ENCODE measurements at places on chromosomes 13 and 19.

GRCh38 chr13:44523146-44524015, 52.7 kb downstream of the TSC22D1 start:
- DNase-seq: no peak

- no peak for DNase-seq
These were observed 10.8 kb downstream of the GPR183 start for GRCh38 chr13:99296398-99296797.

GRCh38 chr19:13195678-13196077, 45.5 kb downstream of the IER2 start:
- DNase-seq: no peak

- DNase-seq: no peak
These were observed 23.3 kb downstream of the SERP2 start for GRCh38 chr13:44396701-44397580.

DNA sequence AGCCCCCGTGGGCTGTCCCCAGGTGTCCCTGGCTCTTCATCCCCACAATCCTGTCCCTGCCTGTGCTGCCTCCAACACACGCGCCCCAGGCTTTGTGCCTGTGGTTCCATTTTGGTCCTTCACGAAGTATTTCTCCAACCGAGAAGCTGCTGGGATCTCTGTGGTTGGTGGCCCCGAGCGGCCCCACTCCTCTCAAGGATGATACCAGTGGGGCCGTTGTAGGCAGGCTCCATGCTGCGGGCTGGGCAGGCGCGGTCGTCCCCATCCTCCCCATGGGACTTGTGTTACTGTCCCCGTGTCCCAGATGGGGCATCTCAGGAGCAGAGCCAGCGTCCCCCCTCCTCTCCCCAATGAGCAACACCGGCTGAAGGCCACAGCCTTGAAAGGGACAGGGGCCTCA, 3.7 kb upstream of the ZNF554 start:
- DNase-seq: no peak

- no peak for DNase-seq
These were observed 3.7 kb downstream of the FAM174C start for GRCh38 chr19:1278713-1279660.

DNA sequence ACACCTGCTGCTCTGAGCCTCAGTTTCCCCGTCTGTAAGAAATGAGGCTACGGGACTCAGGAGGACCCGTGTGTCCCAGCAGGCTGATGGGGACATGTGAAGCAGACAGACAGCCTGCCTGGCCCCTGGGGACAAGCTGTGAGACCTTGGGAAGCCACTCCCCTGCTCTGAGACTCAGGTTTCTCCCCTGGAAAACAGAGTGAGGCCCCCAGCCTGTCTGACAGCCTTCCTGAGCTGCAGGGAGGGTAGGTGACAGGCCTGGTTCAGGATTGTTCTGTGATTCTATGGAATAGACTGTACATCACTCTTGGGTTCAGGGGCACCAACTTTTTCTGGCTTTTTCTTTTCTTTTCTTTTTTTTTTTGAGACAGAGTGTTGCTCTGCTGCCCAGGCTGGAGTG, 2.9 kb upstream of the NTF4 start:
- DNase-seq: no peak

- no peak for DNase-seq
These were observed 268.8 kb downstream of the DLEU7 start for GRCh38 chr13:50574731-50575130.

DNA sequence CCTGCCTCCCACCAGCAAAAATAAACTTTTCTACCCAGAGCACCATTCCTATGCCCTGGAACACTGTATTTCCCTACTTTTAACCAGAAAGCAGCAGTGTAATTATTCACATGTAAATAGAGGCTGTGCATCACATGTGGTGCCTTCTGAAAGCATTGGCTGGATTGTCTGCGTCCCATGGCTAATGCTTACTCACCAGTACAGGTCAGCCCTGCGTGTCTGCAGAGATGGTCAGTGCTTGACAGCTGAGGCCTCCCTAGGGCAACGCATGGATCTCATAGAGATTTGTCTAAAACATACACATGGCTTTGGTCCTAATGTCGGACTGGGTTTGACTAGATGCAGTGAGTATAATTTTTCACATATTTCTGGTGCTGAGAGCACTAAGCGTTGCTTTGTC, 64.2 kb downstream of the DPY19L3 start:
- DNase-seq: no peak

GRCh38 chr19:53772943-53773342, 51.2 kb downstream of the NLRP12 start:
- peak; percentile 33 for DNase-seq

DNA sequence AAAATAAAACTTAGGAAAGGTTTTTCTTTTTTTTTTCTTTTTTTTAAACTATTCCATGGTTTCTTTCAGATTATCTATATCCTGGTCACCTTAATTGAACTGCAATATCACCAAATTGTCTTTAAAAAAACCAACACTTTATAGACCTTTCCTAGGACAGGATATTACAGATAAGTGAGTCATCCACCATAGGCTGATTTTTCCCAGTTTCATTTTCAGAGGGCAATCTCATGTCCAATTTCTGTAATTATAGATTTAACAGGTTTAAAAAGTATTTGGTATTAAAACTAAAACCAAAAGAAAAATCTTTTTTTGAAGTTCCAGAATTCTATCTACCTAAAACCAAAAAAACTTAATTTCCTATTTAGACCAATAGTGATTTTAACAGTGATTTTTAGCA, 13.2 kb downstream of the SPART start:
- no peak for DNase-seq

DNA sequence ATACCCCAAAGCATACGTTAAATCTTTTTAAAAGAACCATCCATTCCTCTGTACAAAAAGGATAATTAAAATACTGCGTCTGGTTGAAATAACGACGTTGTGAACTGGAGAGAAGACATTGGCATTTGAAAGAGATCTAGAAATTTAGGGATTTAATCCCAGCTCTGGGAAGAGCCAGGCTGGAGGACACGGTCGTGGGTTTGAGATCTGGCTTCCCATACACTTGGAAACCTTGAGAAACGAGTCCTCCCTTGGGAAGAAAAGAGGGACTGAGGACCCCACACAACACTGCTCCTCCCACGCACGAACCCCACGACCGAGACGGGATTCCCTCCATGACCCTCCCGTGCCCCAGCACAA, 625 bp downstream of the ZNF709 start:
- DNase-seq: no peak

GRCh38 chr13:86839221-86839620, 832.0 kb upstream of the SLITRK5 start:
- no peak for DNase-seq

DNA sequence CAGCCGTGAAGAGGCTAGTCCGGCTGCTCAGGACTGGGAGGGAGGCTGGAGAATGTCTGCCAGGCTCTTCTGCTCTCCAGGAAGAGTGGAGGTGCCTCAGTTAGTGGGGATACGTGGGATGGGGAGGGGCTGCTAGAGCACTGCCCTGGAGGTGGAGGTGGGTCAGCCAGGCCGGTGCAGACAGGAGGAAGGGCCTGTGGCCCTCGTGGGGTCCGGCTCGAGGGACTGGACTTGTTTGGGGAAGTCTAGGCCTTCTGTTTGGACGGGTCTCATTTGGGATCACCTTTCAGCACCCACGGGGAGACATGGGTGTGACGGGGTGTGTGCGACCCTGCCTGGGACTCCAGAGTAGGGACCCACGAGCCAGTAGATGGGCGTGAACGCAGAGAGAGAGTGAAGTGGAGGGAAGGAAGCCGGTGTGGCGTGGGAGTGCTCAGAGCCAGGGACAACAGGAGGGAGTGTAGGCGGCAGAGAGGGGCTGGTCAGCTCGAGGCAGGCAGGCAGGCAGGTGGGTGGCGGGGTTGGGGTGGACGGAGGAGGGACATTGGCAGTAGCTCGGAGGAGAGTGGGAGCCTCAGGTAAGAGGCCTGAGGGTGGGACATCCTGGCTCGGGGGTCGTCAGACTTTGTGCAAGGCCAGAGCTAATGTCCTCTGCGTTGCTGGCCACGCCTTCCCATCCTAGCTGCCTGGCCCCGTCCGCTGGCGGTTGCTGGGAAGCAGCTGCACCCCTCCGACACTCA, 11.5 kb downstream of the EPN1 start:
- DNase-seq: no peak

GRCh38 chr19:14432791-14433553, at the start of gene PKN1:
Gene PKN1 (plus strand): TSS chr19:14433306. CDS start chr19:14433522, 216 bp downstream.
- DNase-seq: no peak

GRCh38 chr13:24085662-24086061, 74.9 kb upstream of the SPATA13 start:
- no peak for DNase-seq

- peak; percentile 4 for DNase-seq
These were observed 492.0 kb downstream of the FGF9 start for GRCh38 chr13:22162889-22163288.

DNA sequence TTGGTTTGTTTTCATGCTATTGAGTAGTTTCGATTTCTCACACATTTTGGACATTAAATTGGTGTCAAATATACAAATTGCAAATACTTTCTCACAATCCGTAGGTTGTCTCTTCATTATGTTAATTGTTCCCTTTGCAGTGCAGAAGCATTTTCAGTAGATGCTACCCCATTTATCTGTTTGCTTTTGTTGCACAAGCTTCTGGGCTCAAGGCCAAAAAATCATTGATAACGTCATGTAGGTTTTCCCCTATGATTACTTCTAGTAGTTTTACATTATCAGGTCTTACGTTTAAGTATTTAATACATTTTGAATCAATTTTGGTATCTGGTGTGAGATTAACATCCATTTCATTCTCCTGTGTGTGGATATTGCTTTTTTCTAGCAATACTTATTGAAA, 14.0 kb upstream of the ZNF347 start:
- DNase-seq: no peak

- DNase-seq: no peak
These were observed 520.1 kb upstream of the NBEA start for GRCh38 chr13:34421858-34422475.

DNA sequence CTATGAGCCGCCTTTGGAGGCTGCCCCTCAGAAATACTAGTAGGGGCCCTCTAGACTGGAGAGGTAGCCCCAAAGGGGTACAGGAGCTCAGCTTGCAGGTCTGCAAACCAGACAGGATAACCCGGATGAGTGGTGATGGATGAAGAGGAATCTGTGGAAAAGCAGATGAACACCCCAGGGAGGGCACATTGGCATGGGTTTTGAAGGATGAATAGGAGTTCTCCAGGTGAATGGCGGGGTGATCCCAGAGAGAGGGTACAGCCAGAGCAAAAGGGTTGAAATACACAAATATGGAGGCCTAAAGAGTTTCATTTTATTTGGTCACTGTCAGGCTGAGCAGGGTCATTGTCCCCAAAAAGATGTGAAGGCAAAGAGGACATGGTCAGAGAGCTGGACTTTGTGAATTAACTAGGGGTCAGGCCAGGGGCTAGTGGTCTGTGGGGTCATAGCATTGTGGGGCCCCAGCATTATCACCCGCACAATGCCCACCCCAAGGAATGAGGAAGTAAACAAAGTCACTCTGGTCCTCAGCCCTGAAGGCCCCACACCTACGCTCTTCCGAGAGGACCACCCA, 4.8 kb downstream of the NR2F6 start:
- DNase-seq: no peak

DNA sequence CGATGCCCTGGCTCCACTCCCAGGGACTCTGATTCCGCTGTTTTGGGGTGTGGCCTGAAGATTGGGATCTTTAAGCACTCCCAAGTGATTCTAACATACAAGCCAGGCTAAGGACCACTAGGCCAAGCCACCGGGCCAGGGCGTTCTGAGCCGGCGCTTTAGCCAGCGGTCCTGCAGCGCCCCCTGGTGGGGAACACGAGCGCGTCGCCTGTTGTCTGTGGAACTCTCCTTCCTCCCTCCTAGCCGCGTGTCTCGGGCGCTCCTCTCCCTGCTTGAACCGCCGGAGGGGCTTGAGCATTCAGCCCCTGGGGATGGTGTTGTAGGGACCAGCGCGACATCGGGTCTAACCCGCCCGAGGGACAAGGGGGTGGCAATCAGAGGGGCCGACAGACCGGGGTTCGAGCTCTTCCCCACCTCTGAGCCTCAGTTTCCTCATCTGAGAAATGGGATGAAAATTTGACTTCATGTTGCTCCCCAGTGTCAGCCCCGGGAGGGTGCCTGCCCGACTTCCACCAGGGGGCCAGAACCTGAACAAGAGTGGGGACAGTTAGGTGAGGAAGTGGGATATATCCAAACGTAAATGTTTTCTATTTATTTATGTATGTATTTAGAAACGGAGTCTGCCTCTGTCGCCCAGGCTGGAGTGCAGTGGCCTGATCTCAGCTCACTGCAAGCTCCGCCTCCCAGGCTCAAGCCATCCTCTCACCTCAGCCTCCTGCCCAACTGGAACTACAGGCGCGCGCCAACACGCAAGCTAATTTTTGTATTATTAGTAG, 18.0 kb upstream of the PNMA8B start:
- DNase-seq: peak; percentile 52

GRCh38 chr13:42298392-42298791, 26.4 kb downstream of the AKAP11 start:
- DNase-seq: no peak

- DNase-seq: no peak
These were observed 31.0 kb downstream of the PTPRS start for GRCh38 chr19:5309438-5310204.

DNA sequence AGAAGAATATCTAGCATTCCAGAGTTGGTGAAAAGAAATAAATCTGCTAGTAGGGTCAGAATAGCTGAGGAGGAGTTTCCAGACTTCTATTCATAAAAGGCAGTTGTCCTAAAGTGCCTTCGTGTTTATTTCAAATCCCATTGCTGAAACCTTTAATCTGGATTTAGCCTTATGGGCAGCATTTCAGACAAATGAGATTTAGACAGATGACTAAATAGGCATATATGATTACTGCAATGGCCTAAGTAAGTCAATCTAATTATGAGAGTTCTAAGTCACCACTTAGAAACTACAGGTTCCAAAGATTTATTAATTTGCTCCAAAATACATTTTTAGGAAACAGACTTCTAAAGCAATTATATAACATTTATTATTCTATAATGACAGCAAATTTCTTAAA, 368.7 kb downstream of the LIG4 start:
- no peak for DNase-seq

- no peak for DNase-seq
These were observed 68.6 kb downstream of the RAB20 start for GRCh38 chr13:110492679-110493593.

- no peak for DNase-seq
These were observed 5.7 kb downstream of the ZNF558 start for GRCh38 chr19:8826371-8826770.

DNA sequence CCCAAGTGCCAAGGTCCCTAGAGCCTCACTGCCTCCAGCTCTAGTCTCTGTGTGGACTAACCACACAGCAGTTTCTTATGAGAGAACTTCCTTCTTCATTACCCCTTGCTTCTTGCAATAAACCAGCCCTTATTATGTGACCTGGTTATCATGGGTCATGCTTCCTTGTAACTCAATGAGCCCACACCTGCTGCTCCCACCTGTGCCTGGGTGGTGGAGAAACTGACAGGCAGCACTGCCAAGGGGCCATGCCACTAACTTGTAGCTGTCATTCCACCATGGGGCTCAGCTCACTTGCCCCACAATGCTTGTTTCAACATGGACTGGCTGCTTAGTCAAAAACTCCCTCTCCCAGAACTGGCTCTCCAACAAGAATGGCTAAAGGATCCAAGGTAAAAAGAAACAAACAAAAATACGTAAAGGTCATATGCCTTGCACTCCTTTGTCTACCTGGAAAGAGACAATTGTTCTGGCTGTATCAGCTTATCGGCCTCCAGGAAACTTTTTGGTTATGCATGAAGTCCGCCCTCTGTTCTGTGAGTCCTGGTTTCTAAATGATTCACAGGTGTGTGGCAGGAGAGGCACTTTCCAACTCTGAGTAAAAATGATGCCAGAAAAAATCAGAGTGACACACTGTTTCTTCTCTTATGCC, 446.4 kb downstream of the COG6 start:
- no peak for DNase-seq
